Heart left ventricle (tissue), 16 donors: ENCODE measurements at places on chromosomes 2 and 18. TPM values are rescaled to one million over a fixed set of nuclear protein-coding genes. Genes with fewer than 3 reads are reported as not detected.

Gene VWC2L
- not detected for total RNA-seq

Gene NOTO
- not detected for total RNA-seq

Gene CABLES1
- 7.2 TPM for total RNA-seq

Gene SMARCAL1
- 13.8 TPM for total RNA-seq

Gene TCF4
- 45.3 TPM for total RNA-seq

Gene COL3A1
- 376 TPM for total RNA-seq

Gene STARD6
- total RNA-seq, result not detected

Gene MRPL44
- total RNA-seq, result 41.7 TPM

Gene IKZF2
- total RNA-seq, result 8.0 TPM

Gene TMEM214
- total RNA-seq, result 29.6 TPM

Gene RBFA
- total RNA-seq, result 21.1 TPM

Gene PTPRN
- not detected for total RNA-seq
